ENCODE measurements at places on chromosomes 3 and 15. TPM values are rescaled to one million over a fixed set of nuclear protein-coding genes. Genes with fewer than 3 reads are reported as not detected.

- DNase-seq, result peak; percentile 84
These were observed 18.8 kb downstream of the NBEAL2 start for GRCh38 chr3:46998121-46998851.

DNA sequence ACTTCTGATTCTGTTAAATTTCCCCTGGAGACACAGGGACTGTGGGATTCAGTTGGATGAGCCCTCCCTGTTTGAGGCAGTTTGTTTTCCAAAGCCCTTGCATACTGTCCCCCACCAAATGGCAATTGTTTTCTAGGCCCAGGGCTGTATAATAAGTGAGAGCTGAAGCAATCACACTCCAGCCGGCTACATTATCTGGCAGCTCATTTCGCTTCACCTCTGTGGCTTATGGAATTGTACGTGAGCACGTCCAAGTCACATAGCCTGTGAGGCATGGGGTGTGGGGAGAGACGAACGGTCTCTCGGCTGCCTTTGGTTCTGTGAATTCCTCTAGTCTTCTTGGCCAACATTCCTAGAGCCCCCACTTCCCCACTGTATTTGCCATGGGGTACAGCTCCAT lies 10.7 kb downstream of the RBP2 start:
- DNase-seq, result no peak

The TUSC7 gene
- not detected for total RNA-seq

DNA sequence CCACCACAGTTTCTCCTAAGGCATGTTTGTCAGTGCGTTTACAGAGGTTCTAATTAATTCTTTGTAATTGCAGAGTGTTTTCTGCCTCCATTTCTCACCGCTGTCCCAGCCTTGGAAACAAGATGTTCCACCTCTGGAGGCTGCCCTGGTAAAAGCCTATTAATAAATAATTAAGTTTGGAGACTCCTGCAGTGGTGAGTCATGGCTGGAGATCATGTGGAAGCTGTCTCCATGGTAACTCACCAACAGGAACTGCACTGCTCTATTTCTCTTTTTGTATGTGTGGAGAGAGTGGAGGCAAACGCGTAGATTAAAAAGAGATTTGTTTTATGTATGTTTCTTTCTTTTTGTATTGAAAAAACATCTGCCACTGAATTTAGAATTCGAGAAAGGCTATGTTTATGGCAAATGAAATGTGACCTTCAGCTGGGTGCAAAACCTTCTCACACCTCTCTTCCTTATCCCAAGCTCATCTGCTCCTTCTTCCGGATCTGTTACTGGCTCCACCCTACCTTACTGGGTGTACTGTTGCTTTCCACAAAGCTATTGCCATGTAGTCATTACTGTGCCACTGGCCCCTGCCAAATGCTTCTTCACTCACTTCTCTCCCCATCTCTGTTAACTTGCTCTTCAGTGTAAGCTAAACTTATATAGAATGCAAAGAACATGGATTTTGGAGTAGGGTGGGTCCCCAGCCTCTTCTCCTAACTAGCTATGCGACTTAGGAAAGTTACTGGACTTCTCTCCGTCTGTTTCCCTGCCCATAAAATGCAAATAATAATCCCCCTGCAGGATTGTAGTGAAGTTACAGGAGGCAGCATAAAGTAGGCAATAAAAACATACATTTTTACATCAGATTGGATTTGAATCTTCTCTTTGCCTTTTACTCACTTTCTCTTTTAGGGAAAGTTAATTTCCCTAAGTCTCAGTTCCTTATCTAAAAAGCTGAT lies 778.5 kb downstream of the NTRK3 start:
- peak; percentile 27 for DNase-seq

The GP5 gene
- 0.25 TPM for total RNA-seq

All from Caco-2 (cell line).